ENCODE measurements at places on chromosomes 11 and 22.

- no peak for DNase-seq
Observed at GRCh38 chr11:90407350-90407749, 184.5 kb upstream of the CHORDC1 start.

GRCh38 chr11:127037596-127037995 is 37.0 kb upstream of the KIRREL3 start:
- no peak for DNase-seq

GRCh38 chr22:26658161-26658560 is 773 bp downstream of the MIAT start:
- DNase-seq = no peak

GRCh38 chr11:64102005-64102738 is 63.7 kb downstream of the MACROD1 start:
- no peak for DNase-seq

DNA sequence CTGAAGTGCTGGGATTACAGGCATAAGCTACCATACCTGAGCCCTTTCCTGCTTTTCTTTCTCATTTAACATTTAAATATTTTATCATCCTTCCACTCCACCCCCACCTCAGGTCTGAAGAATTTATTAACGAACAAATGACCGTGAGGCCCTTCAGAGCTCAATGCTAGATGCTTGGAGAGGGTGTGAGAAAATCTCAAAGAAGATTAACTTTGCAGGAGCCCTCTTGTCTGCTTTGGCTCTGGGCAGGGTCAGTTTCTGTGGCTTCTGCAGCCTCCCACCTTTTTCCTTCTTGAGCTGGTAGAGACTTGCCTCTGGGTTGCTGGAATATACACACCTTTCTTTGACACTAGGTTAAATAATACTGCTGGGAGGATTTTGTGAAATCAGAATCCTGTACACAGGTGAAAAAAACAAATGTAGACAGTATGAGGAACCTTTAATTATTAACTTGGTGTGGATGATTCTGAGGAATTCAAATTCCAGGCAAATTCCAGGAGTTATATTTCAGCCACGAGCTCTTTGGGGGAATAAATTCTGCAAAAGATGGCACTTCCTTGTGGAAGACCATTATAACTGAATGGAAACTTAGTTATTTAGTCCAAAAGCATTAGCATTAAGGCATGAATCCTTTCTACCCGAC is 3.4 kb upstream of the ZBTB44 start:
- DNase-seq = no peak

GRCh38 chr11:117681438-117681837 is 115.6 kb downstream of the DSCAML1 start:
- DNase-seq = no peak

DNA sequence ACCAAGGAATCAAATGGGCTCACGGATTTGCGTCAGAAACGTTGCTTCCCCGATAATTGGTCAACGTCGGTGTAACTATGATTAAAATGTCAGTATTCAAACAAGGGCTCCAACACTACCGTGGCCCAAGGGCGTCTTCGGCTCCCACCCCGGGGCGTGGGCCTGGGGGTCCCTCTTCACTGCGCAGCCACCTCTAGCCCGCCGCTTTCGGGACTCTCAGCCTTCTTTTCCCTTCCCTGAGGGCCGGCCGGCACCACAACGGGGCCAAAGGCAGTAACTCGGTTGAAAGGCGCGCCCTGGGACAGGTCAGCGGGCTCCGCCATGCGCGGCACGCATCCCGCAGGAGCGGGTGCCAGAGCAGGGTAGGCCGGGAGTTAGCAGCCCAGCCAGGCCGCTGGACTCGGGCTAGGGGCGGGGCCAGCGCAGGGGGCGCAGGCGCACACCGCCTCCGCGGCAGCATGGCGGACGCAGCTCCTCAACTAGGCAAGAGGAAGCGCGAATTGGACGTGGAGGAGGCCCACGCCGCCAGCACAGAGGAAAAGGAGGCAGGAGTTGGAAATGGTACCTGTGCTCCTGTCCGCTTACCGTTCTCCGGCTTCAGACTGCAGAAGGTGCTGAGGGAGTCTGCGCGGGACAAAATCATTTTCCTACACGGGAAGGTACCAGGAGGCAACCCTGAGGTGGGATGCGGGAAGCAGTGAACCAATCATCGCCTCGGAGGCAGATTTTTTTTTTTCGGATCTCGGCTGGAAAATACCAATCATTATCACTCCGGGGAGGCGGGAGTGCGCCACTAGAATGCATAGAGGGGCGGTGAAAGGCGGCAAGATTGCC is at the start of gene DCPS:
DCPS (plus strand) TSS at position 438 of the 834 bp plus-strand sequence; CDS start at position 459, 21 bp downstream.
- peak; percentile 90 for DNase-seq

DNA sequence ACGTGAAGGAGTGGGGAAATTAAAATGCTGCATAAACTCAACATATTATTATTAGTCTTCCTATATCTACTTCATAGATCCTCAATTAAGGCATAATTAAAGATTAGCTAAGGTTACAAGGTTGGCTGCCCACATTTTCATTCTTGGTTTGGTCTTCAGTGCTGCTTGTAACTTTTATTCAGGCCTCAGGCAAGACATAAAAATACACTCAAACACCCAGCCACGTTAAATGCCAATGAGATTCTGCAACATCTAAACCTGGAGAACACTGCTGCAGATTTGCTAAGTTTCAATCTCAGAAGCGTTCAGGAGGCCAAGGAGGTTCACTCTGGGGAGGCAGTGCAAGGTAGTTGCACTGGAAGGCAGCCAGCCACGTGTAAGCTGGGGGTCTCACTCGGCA is 358.7 kb upstream of the NARS2 start:
- DNase-seq = no peak

- peak; percentile 71 for DNase-seq
Observed at GRCh38 chr11:63920939-63921417, 4.0 kb upstream of the RCOR2 start.

- peak; percentile 41 for DNase-seq
Observed at GRCh38 chr11:7353100-7353499, 101.4 kb downstream of the SYT9 start.

- DNase-seq = peak; percentile 76
Observed at GRCh38 chr22:46734830-46735453, 3.1 kb downstream of the CERK start.

DNA sequence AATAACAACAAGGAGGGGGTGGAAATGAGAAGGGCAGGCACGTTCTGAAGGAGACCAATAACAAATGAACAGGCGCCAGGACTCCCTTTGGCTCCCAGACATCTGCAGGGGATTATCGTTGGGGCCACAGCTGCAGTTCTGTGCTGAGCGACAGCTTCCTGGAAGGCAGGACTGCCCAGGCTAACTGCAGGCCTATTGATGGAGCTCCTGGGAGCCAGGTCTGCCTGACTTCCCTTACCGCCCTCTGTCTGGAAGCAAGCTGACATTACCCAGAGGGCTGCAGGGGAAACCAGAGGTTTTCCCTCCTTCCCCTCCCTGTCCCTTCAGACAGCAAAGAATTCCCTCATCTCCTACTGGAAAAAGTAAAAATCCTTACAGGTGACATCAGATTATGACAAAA is 5.0 kb downstream of the DRD2 start:
- no peak for DNase-seq

- DNase-seq = no peak
Observed at GRCh38 chr22:36385491-36386350, 2.0 kb downstream of the MYH9 start.

DNA sequence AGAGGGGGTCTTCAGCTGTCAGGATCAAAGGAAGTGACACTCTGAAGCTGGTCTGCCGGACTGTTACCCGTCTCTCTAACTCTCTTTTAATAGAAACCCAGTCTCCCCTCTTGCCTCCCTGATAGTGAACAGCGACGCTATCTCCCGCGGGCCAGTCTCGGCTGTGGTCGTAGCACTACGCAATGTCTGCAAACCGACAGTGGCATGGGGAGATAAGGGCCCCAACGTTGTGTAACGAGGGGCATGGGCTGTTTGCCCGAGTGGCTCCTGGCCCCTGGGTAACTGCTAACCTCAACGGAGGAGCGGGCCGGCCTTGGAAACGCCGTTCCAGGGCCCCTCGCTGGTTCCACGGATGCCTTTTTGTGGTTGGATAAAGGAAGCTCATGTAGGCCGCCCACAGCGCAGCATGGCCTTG is 23.3 kb downstream of the ZBTB16 start:
- no peak for DNase-seq

- DNase-seq = no peak
Observed at GRCh38 chr22:25747245-25747944, 5.4 kb downstream of the MYO18B start.

DNA sequence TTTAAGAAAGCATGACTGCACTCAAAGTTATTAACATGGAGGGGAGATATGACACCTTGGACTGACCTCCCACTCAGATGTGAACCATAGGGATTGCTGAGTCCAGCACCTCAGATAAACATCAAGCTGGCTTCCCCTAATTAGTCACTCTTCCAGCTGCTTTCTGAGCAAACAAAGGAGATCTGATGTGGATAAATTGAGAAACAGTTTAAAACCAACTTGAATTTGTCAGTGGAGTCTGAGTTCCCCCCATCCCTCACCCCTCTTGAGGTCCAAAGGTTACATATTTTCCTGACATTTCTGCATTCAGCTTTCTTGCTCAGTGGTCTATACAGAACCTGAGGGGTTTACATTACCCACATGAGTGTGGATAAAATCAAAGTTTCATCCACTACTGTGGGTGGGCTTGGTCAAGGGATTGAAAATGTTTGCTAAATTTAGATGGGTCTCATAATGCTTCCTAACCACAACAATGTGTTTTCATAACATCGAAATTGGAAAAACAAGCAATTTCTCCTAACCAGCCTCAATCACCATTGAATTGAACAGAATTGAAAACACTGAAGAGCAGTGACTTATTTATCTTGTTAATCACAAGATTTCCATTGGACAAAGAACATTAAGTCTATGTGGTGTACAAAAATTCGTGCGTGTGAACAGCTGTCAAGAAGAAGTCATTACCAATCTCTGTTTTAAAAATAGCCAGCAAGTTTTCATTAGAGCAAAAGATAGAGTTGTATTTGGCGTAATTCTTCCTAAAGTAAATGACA is 292.3 kb downstream of the METTL15 start:
- DNase-seq = no peak

GRCh38 chr11:208917-209260 is 1.4 kb downstream of the RIC8A start:
- DNase-seq = no peak

GRCh38 chr11:4826425-4826824 is 5.3 kb downstream of the OR51F2 start:
- DNase-seq = no peak

DNA sequence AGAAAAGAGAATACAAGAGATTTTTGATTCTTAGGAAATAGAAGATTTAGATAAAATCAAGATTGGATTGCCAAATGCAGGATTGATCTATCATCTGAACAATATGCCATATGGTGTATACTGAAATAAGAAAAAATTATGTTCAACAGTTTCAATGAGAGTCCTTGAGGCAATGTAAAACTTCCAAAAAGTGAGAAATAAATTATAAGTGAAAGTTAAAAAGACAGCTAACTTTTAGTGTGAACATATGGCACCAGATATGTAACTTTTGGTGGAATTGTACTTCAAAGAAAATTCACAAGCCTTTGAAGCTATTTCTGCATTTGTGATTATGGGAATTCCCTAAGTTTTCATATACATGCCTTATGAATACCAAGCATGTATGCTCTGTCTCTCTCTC is 200.5 kb upstream of the ANO3 start:
- DNase-seq = no peak

DNA sequence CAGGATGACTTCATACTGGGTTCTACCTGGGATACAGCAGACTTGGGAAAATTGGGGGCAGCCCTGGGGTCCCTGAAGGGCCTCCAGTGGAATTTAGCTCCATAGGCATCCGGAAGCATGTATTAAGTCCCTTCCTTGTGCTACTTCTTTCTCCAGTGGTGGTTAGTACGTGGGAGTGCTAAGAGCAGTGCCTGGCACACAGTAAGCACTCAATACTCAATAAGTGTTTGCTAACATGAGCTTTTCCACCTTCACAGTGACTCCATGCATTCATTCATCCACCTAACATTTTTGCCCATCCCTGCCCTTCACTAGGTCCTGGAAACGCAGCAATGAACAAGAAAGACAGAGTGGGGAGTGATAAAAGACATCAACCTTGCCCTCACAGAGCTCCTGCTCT is 120.5 kb downstream of the MN1 start:
- DNase-seq = no peak

DNA sequence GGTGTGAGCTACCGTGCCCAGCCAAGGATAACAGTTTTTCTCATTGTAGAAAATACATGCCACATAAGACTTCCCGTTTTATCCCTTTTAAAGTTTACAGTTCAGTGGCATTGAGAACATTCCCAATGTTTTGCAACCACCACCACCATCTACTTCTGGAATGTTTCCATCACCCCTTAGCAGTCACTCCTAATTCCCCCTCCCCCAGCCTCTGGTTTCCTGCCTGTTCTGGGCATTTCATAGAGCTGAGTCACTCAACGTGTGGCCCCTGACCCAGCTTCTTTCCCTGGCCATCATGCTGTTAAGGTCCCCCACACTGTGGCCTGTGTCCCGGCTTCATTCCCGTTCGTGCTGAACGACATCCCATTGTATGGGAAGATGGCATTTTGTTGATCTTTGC is 30.7 kb downstream of the FGF4 start:
- no peak for DNase-seq

- DNase-seq = no peak
Observed at GRCh38 chr22:19503869-19504268, 20.3 kb downstream of the CLDN5 start.

- DNase-seq = peak; percentile 83
Observed at GRCh38 chr11:14499560-14500180, at the start of gene COPB1. TSS of gene COPB1 (minus strand) at chr11:14499811. CDS start at chr11:14498928, 883 bp downstream.

DNA sequence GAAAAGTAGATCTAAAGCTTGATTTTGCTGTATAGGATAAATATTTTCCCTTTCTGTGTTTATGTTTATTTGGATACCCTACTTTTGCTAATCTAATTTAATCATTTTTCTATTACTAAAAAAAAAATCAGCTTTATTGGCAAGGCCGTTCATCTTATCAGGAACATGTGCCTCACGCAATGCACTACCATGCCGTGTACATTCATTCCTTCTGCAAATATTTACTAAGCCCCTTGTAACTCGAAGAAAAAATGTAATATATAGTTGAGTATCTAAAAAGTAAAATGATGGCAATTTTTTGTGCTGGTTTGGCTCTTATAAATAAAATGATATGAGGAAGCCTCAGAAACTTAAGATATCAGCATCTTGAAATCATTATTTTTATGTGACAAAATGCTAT is 8.9 kb downstream of the UVRAG start:
- DNase-seq = no peak

DNA sequence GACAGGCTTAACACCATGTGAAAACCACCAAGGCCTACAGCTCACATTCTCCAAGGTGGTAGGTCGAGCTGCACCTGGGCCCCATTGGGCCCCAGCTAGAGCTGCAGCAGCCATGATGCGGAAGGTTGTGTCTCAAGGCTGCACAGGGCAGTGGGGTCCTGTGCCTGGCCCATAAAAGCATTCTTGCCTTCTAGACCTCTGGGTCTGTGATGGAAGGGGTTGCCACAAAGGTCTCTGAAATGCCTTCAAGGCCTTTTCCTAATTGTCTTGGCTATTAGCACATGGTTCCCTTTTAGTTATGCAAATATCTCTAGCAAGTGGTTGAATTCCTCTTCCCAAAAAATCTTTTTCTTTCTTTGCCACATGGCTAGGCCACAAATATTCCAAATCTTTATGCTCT is 52.5 kb upstream of the C11orf58 start:
- no peak for DNase-seq

All from GM20000 (cell line).